ENCODE measurements at places on chromosomes 7 and 10. TPM values are rescaled to one million over a fixed set of nuclear protein-coding genes. Genes with fewer than 3 reads are reported as not detected.

Gene POLR2J3
- total RNA-seq = 16.6 TPM

Gene MALSU1
- 52.1 TPM for total RNA-seq

Gene GBX1
- not detected for total RNA-seq

Gene ZNF485
- 16.1 TPM for total RNA-seq

Gene TUBAL3
- 1.1 TPM for total RNA-seq

GRCh38 chr10:119313644-119314043 lies 106.3 kb downstream of the GRK5 start:
- H3K4me3 ChIP-seq = no peak overlapping the region
- H3K36me3 ChIP-seq = no peaks in the 10 kb centered on the region
- DNase-seq = no peak
- H3K27ac ChIP-seq = no peak overlapping the region
- no peaks in the 10 kb centered on the region for H3K4me1 ChIP-seq

DNA sequence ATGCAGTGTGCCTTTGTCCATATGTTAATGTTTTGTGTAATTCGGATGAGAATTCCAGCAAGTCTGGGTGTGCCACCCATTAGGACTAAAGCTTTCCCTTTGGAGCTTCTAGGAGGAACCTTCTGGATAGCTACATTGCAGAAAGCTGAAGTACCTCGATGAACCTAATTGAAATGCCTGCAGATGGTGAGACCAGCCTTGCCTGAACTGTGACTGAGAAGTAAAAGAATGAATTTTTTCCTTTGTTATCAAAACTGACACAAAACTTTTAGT lies 31.1 kb upstream of the FBXW4 start:
- no peak overlapping the region for H3K4me3 ChIP-seq
- no peak for DNase-seq
- H3K27me3 ChIP-seq = no peaks in the 10 kb centered on the region
- H3K27ac ChIP-seq = no peak overlapping the region
- H3K36me3 ChIP-seq = no peaks in the 10 kb centered on the region
- H3K4me1 ChIP-seq = no peaks in the 10 kb centered on the region

DNA sequence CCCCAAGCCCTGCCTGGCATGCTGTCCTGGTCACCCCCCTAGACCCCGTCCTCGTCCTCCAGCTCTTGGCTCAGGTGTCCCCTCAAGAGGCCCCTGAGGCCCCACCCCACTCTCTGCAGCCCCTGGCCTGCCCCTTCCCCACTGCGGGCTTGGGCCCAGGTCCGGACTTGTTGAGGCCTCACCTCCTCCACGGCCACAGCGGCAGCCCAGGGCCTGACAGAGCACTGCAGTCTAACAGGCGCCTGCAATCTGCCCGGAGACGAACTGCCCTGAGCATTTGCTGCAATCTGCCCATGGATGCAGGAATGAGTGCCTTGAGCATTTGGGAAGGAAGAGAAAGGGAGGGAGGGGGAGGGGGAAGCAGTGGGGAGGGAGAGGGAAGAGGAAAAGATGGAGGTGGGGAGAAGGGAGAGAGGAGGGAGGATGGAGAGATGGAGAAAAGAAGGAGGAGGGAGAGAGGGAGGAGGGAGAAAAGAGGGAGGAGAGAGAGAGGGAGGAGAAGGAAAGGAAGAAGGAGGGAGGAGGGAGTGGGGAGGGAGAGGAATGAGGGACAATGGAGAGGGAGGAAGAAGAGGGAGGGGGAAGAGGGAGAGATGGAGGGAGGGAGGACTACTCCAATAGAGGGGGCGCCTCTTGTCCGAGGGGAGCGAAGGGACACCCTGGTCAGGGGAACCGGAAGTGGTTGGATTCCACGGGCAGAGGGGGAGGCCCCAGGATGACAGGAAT lies 73.9 kb downstream of the PDGFA start:
- H3K27me3 ChIP-seq = no peaks in the 10 kb centered on the region
- H3K4me1 ChIP-seq = no peaks in the 10 kb centered on the region
- DNase-seq = no peak
- H3K4me3 ChIP-seq = no peak overlapping the region

GRCh38 chr7:129332254-129333035 lies 101.8 kb upstream of the STRIP2 start:
- no peak for DNase-seq
- H3K27ac ChIP-seq = no peak overlapping the region
- no peaks in the 10 kb centered on the region for H3K4me1 ChIP-seq
- no peaks in the 10 kb centered on the region for H3K36me3 ChIP-seq
- H3K27me3 ChIP-seq = no peaks in the 10 kb centered on the region

DNA sequence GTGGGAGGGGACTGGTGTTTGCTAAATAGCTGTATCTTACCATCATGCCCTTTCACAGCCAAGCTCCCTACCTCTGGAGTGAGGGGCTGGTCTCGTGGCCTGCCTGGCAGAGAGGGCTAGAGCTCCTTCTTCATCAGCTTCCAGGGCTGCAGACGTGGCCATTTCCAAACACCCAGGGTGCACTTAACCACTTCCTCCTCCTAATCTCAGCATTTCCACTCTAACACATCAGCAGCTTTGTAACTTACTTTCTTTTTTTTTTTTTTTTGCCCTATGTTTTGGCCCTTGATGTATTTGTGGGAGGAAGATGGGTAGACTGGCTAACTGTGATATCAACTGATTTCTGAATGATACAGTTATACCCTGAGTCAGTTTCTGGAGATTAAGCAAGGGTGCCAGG lies 27.4 kb downstream of the LRRC4 start:
- no peak overlapping the region for H3K4me3 ChIP-seq
- H3K4me1 ChIP-seq = no peaks in the 10 kb centered on the region
- H3K36me3 ChIP-seq = no peaks in the 10 kb centered on the region
- no peak overlapping the region for H3K27ac ChIP-seq
- DNase-seq = no peak
- H3K27me3 ChIP-seq = no peaks in the 10 kb centered on the region

DNA sequence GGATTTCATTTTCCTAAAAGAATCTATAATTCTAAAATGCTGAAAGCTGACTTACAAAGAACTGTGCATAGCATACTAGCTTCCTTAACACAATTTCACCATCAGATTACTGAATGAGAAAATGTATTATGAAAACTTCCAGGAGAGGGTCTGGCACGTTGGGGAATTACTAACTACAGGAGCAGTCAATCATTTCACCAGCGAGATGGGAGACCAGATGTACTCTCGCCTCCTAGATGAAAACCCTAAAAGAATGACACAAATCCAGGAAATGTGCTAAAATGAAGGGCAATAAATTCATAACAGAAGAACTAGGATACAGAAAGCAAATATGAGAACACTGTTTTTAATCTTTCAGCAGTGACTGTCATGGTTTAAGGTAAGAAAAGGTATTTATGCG lies 330.8 kb downstream of the ABCA13 start:
- no peak overlapping the region for H3K4me3 ChIP-seq
- no peak overlapping the region for H3K27ac ChIP-seq
- no peaks in the 10 kb centered on the region for H3K27me3 ChIP-seq
- no peaks in the 10 kb centered on the region for H3K4me1 ChIP-seq

GRCh38 chr7:99579956-99580777 lies 17.9 kb upstream of the TMEM225B start:
- peak overlapping the region; percentile 37 for H3K4me3 ChIP-seq
- H3K36me3 ChIP-seq = no peaks in the 10 kb centered on the region
- no peak for DNase-seq
- peak overlapping the region; percentile 28 for H3K27ac ChIP-seq
- no peaks in the 10 kb centered on the region for H3K27me3 ChIP-seq

GRCh38 chr7:128350708-128351295 lies 7.1 kb upstream of the RBM28 start:
- H3K36me3 ChIP-seq = no peaks in the 10 kb centered on the region
- no peak overlapping the region for H3K4me3 ChIP-seq
- H3K27ac ChIP-seq = no peak overlapping the region
- no peak for DNase-seq
- peaks cover 12% of the 10 kb centered on the region for H3K27me3 ChIP-seq

DNA sequence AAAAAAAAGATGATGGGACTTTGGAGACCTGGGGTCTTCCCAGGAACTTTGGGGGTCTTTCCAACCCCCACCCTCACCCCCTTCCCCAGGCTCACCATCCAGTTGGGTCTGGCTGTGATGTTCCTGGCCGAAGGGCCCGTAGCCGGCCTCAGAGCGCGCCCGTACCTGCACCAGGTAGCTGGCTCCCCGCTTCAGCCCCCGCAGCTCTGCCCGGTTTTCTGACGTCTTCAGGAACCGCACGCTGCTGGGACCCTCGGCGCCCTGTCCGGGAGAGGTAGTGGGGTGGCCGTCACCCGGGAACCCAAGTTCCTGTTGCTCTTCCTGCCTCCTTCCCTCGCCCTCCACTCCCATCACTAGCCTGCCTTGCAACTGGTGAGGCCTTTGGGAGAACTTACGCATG lies 10.2 kb downstream of the EPHB4 start:
- H3K4me3 ChIP-seq = no peak overlapping the region
- no peaks in the 10 kb centered on the region for H3K4me1 ChIP-seq
- DNase-seq = no peak
- no peaks in the 10 kb centered on the region for H3K27me3 ChIP-seq
- H3K27ac ChIP-seq = no peak overlapping the region

- H3K27me3 ChIP-seq = no peaks in the 10 kb centered on the region
- H3K27ac ChIP-seq = no peak overlapping the region
- no peaks in the 10 kb centered on the region for H3K36me3 ChIP-seq
- no peak overlapping the region for H3K4me3 ChIP-seq
- H3K4me1 ChIP-seq = no peaks in the 10 kb centered on the region
- DNase-seq = no peak
These were observed 146.0 kb upstream of the GNAI1 start for GRCh38 chr7:79988653-79989052.

- H3K27ac ChIP-seq = no peak overlapping the region
- no peaks in the 10 kb centered on the region for H3K36me3 ChIP-seq
- H3K4me3 ChIP-seq = no peak overlapping the region
- H3K4me1 ChIP-seq = no peaks in the 10 kb centered on the region
- no peak for DNase-seq
- no peaks in the 10 kb centered on the region for H3K27me3 ChIP-seq
These were observed 28.1 kb upstream of the CREB3L2 start for GRCh38 chr7:138029941-138030340.

DNA sequence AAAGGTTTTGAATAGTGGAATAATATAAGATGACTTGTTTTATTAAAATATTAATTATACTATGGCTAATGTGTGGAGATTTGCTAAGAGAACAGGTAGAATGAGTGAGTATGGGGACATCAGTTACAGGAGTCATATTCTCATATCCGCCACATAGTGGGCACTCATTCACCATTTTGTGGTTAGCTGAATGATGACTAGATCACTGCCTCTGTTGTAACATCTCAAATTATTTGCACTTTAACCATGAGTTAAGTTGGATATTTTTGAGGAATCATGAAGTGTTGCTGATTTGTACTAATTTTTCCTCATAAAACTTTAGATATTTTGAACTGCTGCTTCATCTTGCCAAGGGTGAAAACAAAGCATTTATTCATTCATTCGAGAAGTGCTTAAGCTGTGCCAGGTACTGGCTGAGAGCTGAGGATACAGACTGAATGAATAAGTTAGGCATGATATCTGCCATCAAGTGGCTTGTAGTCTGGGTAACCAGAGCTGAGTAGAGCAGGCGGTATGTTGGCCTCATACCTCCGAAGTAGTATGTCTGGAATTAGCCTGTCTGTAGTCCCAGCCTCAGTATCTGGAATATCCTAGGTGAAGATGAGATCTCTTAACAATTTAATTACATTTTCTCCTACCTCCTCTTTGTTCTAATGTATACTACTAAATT lies 100.5 kb downstream of the ZEB1 start:
- no peaks in the 10 kb centered on the region for H3K36me3 ChIP-seq
- H3K4me1 ChIP-seq = no peaks in the 10 kb centered on the region
- no peaks in the 10 kb centered on the region for H3K27me3 ChIP-seq
- no peak overlapping the region for H3K27ac ChIP-seq
- no peak for DNase-seq

GRCh38 chr7:159091480-159092475 lies 52.9 kb downstream of the VIPR2 start:
- H3K36me3 ChIP-seq = no peaks in the 10 kb centered on the region
- no peak for DNase-seq
- no peaks in the 10 kb centered on the region for H3K27me3 ChIP-seq
- H3K4me1 ChIP-seq = no peaks in the 10 kb centered on the region

- H3K4me3 ChIP-seq = no peak overlapping the region
- no peak overlapping the region for H3K27ac ChIP-seq
- no peaks in the 10 kb centered on the region for H3K36me3 ChIP-seq
- DNase-seq = no peak
These were observed 40.6 kb downstream of the GHRHR start for GRCh38 chr7:31004393-31004792.
